ENCODE measurements at places on chromosomes 3 and 15.
A peak's percentile ranks its signal among the peaks of the same experiment; 100 is the strongest.

DNA sequence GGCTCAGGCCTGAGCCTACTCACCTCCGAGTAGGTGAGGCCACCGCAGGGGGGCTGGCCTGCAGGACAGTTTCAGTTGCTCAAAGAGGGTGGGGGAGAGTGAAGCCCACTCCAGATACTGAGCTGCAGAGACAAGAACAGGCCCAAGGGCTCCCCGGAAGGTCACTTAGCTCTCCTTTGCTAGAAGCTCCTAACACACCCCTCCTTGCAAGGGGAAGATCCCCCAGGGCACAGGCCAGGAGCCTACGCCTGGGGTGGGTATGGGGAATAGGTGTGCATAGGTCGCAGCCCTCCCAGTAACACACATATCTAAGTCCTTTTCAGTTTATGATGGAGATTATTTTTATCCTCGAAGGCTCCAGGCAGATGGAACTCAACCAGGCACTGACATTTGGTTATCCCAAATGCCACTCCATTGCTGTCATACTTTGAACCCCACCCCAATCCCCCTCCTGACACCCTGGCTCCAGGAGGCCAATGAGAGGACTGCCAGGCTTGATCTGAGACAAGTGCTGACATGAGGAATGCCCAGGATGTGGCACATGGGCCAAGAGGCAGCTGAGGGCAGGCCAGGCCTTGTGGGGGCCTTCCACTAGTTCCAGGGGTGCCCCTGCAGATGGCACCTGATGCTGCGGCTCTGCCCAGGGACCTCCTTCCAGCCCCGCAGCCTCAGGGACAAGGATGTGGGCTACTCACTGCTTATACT lies 1.1 kb upstream of the MUSTN1 start:
- DNase-seq: no peak

- no peak for DNase-seq
These were observed 31.4 kb downstream of the MAPK6 start for GRCh38 chr15:52050416-52050815.

DNA sequence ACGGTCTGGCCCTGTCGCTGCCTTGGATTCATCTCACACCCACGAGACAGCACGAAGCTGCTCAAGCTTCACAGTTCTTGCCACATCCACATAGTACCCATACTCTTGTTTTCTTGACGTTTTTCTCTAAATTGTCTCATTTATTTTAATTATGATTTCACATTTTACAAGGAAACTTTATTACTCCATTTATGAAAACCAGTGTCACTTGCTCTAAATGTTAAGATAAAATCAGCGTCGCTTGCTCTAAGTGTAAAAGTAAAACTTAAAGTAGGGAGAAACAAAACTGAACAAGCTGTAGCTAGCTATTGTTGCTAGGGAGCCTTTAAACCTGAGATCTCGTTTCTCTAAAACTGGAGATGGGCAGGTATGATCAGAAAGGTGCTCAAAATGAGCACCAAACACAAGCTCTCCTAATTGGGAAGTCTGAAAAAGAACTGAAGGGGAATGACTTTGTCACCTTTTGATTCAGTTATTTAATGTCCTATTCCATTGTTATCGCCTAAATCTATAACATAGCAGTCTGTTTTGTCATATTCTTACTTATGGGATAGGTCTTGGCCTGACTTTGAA lies 680 bp downstream of the IFT122 start:
- no peak for DNase-seq

DNA sequence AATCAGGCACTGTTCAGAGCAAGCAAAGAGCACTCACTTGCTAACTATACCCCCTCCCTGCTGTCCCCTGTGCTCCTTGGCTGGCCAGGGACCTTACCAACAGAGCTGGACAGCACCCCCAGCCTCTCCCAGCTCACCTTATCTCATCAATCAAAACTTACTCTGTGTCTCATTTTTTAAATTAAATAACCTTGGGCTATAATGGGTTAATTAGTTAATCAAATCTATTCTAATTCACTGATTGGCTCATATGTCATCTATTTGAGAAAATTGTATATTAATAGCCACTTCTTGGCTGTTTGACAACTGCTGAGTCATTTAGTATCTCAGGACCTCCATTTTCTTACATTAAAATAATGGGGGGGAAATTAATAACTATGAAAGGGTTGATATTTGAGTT lies 22.9 kb downstream of the IL5RA start:
- no peak for DNase-seq

- no peak for DNase-seq
These were observed 15.9 kb downstream of the CADPS start for GRCh38 chr3:62859203-62859791.

GRCh38 chr3:120102674-120103073 lies 8.4 kb upstream of the GSK3B start:
- DNase-seq: peak; percentile 89

- no peak for DNase-seq
These were observed 92.3 kb downstream of the SMAD3 start for GRCh38 chr15:67157521-67158252.

DNA sequence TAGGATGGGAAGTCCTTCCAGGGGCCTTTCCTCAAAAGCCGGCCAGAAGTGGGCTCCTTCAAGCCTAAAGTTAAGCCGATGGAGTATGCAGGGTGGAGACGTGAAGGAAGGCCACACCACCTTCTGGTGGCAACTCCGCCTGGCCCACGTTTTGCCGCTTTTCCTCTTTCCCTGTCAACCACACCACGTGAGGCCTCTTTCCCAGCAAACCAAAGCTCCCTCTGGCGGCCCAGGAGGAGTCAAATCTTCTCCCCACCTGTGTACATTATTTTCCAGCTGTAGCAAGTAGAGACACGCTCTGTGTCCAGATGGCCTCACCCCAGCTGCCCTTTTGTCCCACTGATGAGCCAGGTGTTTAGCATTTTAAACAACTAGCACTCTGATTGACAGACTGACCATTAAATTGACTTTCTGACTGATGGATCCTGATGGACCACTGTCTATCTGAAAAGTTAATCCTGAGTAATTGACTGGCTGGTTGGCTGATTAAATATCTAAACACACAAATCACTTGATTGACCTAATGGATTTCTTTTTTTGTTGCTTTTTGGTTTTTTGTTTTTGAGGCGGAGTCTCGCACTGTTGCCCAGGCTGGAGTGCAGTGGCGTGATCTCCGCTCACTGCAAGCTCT lies 59.6 kb upstream of the ZBTB38 start:
- DNase-seq: peak; percentile 54

DNA sequence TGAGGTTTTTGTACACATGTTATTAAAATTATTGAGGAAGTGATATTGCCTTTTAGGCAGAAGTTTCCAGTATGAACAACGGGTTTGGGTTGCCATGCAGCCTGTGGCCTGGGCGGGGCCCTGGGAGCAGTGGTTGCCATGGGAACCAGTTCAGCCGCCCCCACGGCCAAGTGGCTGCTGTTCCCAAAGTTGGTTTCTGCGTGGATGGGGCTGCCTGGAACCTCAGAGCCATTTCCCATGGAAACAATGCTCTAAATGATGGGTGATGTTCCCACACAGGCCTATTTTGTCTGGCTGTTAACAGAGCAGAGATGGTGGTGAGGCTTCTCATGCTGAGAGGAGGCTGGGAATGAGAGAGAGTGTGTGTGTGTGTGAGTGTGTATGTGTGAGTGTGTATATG lies 19.5 kb downstream of the MRAS start:
- no peak for DNase-seq

DNA sequence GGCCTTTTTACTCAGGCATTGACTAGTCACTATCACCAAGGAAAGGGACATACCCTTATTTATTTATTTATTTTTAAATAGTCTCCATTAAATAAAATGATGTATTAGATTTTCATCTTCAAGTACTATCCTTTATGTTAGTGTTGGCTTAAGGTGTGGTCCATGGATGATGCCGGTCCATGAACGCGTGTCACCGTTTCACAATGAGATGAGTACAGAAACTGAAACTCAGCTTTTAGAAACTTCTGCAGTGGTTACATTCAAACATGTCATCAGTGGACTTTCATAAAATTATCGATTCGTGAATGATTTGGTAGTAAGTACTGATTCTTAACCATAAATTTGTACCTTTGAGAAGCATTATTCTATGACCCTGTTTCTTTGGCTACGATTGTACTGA lies 166.6 kb downstream of the SATB1 start:
- DNase-seq: no peak

- DNase-seq: no peak
These were observed 211.7 kb downstream of the DTWD1 start for GRCh38 chr15:49832511-49832910.

- no peak for DNase-seq
These were observed 80.8 kb downstream of the RARB start for GRCh38 chr3:25508901-25509300.

- no peak for DNase-seq
These were observed 76.0 kb downstream of the GOLGA8G start for GRCh38 chr15:28456476-28457395.

GRCh38 chr3:88412346-88412745 lies 262.6 kb downstream of the C3orf38 start:
- no peak for DNase-seq

DNA sequence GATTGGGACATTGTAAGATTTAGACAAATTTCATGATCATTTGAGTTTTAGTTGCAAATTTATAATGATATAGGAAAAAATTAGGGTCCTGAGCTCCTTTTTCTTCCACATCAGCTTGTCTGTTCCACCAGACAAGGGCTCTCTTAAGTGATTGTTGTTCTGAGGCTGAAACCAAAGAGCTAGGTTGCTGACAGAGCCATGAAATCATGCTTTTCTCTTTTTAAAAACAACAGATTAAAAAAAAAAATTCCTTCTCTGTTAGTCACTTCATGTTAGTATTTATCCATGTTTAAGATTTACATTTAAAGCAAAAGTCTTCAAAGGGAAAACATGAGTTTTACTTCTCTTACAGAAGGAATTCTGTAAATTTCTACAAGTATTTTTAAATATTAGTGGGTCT lies 56.8 kb downstream of the ATP2C1 start:
- DNase-seq: no peak

GRCh38 chr3:188361888-188362287 lies 207.9 kb downstream of the LPP start:
- DNase-seq: no peak

DNA sequence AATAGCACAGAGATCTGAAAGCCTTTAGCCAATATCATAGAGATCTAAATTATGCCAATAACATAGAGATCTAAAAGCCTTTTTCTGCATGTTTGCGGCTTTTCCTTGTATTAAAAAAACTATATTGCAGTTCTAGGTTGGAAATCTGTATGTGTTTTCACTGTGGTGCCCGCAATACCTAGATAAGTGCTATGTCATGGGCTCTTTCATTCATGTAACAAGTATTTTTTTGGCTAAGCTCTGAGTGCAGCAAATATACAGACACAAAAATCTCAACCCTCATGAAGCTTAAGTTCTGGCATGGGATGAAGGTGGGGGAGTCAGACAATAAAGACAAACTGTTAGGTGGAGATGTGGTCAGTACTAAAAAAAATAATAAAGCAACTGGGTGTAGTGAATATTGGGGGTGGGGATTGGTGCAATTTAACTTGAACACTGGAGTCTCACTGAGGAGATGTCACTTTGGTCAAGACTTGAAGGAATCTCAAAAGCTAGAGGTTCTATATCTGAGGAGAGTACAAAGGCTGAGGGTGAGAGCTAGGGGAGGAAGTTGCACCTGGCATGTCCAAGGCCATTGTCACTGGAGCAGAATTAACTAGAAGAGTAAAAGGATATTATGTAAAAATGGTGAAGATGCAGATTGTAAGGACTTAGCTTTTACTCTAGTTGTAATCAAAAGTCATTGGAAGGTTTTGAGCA lies 973 bp downstream of the BUB1B start:
- no peak for DNase-seq

DNA sequence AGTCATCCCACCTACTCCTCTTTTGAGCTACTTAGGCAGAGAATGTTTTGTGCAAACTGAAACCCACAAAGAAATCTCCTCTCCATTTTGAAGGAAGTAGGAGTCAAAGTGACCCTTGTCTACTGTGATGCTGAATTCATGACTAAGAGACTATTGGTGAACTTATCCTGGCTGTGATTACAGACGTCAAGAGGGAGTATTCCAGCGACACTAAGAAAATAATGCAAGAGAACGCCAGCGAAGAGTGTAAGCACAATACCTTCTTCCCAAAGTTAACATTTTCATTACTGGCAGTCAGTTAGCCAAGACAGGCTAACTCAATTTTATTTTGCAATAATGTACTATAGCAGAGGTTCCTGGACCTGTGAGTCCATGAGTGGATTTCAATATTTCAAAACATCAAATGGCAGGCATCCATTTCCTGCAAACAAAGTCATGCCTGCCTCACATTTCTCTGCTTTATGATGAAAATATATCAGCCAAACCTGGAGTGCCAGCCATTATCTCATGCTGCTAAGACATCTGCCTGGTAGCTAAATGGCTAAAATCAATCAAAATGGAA lies 59.0 kb downstream of the CTNNB1 start:
- no peak for DNase-seq

- no peak for DNase-seq
These were observed 94.9 kb downstream of the BCHE start for GRCh38 chr3:165742351-165742750.

DNA sequence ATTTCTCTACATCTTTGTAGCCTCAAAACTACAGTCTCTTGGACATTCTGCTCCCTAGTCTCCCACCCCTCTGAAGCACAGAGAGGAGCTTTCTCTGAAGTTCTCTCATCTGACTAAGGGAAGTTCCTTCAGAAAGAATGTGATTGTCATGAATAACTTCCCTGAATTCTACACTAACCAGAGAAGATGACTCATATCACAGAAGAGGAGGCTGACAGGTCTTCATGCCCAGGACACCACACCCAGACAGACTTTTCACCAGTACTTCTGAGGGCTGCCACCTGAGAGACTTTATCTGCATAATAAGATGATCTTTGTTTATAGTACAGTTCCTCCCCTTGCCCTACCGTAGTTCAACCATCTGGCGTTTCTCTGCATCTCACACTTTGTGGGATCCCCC lies 52.8 kb downstream of the CDIN1 start:
- no peak for DNase-seq

- DNase-seq: no peak
These were observed 33.2 kb downstream of the PML start for GRCh38 chr15:74027688-74028087.

- no peak for DNase-seq
These were observed 119.3 kb downstream of the FRMD4B start for GRCh38 chr3:69266585-69266984.

GRCh38 chr15:95830281-95830680 lies 500.2 kb upstream of the NR2F2 start:
- no peak for DNase-seq

- DNase-seq: no peak
These were observed 44.0 kb upstream of the SEMA6D start for GRCh38 chr15:47673232-47673761.

DNA sequence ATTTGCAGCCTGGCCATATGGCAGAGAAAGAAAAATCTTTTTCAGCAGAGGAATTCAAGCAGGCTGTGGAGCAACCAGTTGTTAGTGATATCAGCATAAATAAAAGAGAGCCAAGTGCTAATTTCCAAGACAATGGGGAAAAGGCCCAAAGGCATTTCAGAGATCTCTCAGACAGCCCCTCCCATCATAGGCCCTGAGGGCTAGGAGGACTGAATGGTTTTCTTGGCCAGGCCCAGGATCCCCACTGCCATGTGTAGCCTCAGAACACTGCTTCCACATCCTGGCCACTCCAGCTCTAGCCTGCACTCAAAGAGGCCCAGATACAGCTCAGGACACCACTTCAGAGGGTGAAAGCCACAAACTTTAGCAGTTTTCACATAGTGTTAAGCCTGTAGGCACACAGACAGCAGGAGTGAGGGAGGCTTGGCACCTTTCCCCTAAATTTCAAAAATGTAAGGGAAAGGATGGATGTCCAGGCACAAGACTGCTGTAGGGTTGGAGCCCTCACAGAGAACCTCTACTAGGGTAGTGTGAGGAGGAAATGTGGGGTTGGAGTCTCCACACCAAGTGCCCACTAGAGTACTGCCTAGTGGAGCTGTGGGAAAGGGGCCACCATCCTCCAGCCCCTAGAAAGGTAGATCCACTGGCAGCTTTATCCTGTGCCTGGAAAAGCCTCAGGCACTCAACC lies 191.4 kb downstream of the TBL1XR1 start:
- no peak for DNase-seq

Measured in NCI-H2029 treated with DMSO at 0.1 percent for 48 hours (cell line).